T-helper 1 cell (primary cell): ENCODE measurements at places on chromosomes 2 and 18.

DNA sequence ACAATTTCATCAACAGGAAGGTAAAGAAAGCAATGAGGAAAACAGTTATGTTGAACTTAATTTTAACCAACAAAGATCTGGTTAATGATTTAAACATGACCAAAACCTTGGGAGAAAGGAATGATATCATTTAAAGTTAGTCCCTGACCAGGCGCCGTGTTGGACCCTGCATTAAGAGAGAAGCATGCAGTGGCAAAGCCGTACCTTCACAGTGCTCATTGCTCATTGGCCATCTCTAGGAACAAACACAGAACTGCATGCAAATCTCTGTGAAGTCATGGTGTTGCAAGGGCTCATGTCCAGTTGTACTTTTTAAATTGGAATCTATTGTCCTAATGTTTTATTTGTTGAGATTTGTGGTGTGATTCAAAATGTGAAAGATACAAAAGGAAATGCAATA lies 12.0 kb upstream of the SRBD1 start:
- DNase-seq = no peak

- DNase-seq = no peak
Observed at GRCh38 chr2:65436824-65437221, 4.4 kb upstream of the SPRED2 start.

GRCh38 chr18:7224198-7224597 lies 6.7 kb upstream of the LRRC30 start:
- no peak for DNase-seq

- no peak for DNase-seq
Observed at GRCh38 chr2:1681323-1682180, 62.8 kb downstream of the PXDN start.

GRCh38 chr2:128272601-128273468 lies 45.8 kb downstream of the HS6ST1 start:
- peak; percentile 7 for DNase-seq

DNA sequence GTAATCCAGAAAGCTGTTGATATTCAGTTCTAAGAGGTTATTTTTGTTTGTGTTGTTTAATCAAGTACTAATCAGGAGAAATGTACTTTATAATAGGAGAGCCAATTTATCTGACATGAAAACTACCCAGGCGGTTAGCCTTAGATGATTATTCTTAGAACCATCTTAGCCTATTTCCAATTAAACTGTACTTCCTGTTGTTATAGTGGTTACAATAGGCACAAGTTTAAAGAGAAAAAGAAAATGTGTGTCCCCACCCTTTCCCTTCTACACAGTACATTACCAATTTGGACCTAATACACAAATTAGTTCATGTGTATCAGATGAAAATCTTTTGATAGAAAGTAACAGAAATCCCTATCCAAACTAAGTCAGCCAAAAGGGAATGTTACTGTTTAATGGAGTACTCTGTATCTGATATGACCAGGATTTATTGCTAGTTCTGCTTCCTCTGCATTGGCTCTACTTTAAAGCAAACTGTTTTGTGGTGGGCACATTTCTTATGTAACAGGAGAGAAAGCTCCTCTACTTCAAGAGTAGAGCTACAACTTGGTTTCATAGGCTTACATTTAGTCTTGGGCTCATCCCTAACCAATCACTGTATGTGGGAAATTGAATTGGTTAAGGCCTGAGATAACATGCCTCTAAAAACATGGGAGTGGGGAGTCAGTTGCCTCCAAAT lies 217.9 kb downstream of the UBE2E3 start:
- DNase-seq = no peak

GRCh38 chr2:68157002-68157401 lies 686 bp upstream of the PNO1 start:
- no peak for DNase-seq

GRCh38 chr18:1191341-1191740 lies 286.7 kb downstream of the ADCYAP1 start:
- no peak for DNase-seq

DNA sequence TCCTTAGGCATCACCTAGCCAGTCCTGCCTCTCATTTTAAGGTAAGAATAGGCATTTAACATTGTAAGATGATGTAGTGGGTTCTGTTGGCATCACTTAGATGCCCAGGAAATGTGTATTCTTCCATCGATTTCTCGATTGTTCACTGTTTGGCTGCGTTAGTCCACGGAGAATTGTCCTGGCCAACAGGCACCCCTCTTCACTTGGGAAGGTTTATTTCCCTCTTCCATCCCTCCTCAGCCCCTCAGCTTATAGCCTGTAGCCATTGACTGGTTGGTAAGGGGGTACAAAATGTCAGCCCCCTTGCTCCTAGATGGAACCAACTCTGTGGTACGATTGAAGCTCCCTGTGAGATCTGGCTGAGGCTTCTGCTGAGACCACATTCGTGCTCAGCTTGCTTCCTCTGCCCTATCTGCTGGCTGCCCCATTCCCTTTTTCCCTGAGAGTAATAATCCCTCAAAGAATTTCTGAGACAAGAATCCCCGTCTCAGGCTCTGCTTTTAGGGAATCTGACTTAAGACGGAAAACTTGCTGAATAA lies 43.4 kb downstream of the PLEKHA3 start:
- DNase-seq = no peak

DNA sequence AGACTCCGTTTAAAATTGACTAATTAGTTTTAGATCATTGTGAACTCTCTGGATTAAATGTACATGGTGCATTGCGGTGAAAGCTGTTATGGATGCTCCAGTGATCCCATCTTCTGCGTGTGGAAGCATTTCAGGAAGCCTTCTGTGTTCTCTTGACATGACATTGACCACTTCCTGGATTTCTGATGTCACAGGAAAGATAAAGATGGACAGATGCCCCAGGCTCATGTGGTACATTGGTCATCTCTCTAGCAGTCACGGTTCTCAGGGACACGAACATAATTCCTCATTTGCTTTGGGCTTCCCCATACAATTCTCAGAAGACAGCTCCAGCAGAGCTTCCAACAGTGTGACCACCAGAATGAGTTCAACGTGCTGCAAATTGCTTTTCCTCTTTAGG lies 26.9 kb downstream of the AGAP1 start:
- DNase-seq = no peak

GRCh38 chr2:117981810-117982209 lies 32.1 kb downstream of the CCDC93 start:
- no peak for DNase-seq

DNA sequence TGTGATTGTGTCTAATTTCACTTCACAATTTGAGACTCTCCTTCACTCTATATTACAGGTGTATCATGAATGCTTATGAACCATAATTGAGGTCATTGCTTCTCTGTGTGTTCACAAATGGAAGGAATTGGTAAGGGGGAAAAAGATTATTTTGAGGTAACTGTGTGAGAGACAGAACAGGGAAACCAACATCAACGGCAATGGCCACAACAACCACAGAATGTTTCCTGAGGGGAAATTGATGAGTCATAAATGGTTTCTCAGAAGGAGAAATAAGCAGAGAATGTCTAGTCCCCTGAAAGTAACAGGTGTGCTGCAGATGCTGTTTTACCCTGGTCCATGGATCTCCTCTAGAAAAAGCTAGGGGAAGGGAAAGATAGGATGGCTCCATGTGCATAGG lies 361.2 kb upstream of the GALNT5 start:
- DNase-seq = peak; percentile 79

- no peak for DNase-seq
Observed at GRCh38 chr2:45909677-45910191, 258.3 kb downstream of the PRKCE start.
